ENCODE measurements at places on chromosomes 1 and 21. TPM values are rescaled to one million over a fixed set of nuclear protein-coding genes. Genes with fewer than 3 reads are reported as not detected.

Gene TGFBR3
- 12.9 TPM for total RNA-seq

Gene CFAP74
- total RNA-seq = not detected

Gene B3GALT5
- not detected for total RNA-seq

Gene MYOG
- not detected for total RNA-seq

Gene PRKCZ
- total RNA-seq = 5.1 TPM

Gene CLCA4
- not detected for total RNA-seq

Gene KCNE2
- total RNA-seq = not detected

Gene RAB42
- total RNA-seq = not detected

Gene CDC42BPA
- 3.8 TPM for total RNA-seq

Gene KIF26B
- total RNA-seq = not detected

Gene SH3BGR
- 0.89 TPM for total RNA-seq

Gene RNU1-4
- total RNA-seq = 2,477 TPM

Gene GPR25
- total RNA-seq = not detected

Gene FMN2
- total RNA-seq = not detected

Gene FCMR
- 157 TPM for total RNA-seq

Gene CASQ2
- not detected for total RNA-seq

Gene RASSF5
- 201 TPM for total RNA-seq

Gene FAM163A
- not detected for total RNA-seq

Gene PLA2G4A
- not detected for total RNA-seq

Gene OR2T33
- not detected for total RNA-seq

Gene ENO1
- total RNA-seq = 1,874 TPM

Gene SPRR1B
- not detected for total RNA-seq

Gene VASH2
- 0.12 TPM for total RNA-seq

Gene TSPEAR
- total RNA-seq = not detected

Gene BSND
- total RNA-seq = not detected

Gene TXNIP
- 262 TPM for total RNA-seq

Gene ZFP69
- 2.7 TPM for total RNA-seq

Gene NPHS2
- total RNA-seq = not detected

Gene HIVEP3
- total RNA-seq = 21.5 TPM

Gene EDARADD
- total RNA-seq = 1.6 TPM

Gene OPTC
- total RNA-seq = not detected

Gene ECM1
- 1.2 TPM for total RNA-seq

Gene OPRD1
- not detected for total RNA-seq

Gene AUNIP
- 6.7 TPM for total RNA-seq

Gene PANK4
- total RNA-seq = 66.6 TPM

Gene SELE
- total RNA-seq = not detected
